GM04504 (cell line): ENCODE measurements at places on chromosomes 13 and 19.

DNA sequence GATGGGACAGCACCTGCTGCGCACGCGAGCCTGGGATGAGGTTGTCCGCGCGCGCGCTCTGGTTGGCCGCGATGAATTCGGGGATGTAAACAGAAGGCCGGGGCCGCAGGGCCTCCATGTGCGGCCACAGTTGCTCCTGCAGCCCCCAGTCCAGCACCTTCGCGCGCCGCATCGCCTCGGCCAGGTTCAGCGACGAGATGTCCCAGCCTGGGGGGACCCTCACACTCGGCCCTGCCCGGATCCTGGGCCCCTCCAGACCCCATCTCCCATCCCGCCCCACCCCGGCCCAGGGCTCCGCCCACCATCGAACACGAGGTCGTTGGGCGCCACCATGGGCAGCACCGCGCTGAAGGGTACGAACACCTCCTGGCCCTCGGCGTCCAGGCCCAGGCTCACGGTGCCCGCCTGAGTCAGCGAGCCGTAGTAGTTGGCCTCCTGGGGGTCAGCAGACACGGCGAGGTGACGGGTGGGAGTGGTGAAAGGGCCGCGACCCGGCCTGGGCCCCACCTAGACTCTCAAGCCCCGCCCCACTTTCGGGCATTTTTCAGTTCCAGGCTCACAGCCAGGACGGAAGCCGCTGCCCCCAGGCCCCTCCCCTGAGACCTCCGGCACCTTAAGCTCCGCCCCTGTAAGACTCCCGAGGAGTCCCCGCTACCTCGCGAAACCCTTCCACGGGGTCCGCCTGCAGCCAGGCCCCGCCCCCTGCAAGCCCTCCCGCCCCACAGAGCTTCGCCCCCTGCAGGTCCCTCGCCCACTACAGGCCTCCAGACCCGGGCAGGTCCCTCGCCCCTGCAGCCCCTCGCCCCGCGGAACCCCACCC lies 1.1 kb downstream of the ISYNA1 start:
- DNase-seq = no peak

GRCh38 chr19:23311551-23311950 lies 61.4 kb upstream of the ZNF724 start:
- DNase-seq = no peak

GRCh38 chr13:41608839-41609177 lies 151.5 kb downstream of the RGCC start:
- DNase-seq = no peak

DNA sequence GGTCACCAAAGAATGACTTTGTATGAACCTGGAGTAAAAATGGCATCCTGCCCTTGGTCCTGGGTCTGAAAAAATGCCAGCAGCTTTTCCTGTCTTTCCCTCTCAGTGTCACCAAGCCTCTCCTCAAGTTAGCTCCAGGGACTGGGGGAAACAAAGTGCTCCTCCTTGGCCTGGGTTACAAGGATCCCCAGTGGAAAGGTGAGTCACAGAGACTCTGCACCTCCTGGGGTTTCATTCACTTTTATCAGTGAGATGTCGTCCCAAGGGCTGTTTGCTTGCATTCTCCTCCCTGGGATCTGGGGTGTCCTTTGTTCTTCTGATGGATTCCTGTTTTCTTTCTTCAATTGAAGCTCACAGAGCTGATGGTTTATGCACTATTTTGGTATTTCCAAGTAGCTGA lies 93.2 kb upstream of the CSNK1A1L start:
- no peak for DNase-seq

DNA sequence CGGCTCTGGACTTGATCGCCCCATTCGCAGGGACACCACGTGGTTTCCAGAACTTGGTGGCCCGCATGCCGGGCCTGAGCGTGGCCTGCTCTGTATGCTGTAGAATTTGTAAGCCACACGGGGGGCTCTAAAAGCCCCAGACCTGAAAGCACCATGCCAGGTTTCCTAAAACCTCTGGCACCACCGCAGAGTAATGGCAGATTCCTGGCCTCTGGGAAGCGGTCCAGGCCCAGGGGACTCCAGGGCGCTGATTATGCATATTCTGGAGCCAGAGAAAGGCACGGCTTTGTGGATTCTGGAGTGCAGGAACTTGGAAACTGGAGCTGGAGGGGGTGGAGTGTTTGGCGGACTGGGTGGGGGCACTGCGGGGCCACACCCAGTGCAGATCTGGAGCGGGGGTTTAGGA lies 3.7 kb downstream of the FTL start:
- DNase-seq = no peak
